ENCODE measurements at places on chromosomes 11 and 22.
A peak's percentile ranks its signal among the peaks of the same experiment; 100 is the strongest.

DNA sequence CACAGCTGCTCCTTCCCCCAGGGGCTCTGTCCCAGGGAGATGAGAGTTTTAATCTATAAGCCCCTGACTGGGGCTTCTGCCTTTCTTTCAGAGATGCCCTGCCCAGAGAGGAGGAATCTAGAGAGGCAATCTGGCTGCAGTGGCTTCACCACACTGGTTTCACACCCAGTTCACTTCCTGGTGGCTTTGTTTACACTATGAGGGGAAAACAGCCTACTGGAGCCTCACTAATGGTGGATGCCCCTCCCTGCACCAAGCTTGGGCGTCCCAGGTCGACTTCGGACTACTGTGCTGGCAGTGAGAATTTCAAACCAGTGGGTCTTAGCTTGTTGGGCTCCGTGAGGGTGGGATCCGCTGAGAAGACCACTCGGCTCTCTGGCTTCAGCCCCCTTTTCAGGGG is 21.5 kb upstream of the MMP1 start:
- DNase-seq, result no peak

DNA sequence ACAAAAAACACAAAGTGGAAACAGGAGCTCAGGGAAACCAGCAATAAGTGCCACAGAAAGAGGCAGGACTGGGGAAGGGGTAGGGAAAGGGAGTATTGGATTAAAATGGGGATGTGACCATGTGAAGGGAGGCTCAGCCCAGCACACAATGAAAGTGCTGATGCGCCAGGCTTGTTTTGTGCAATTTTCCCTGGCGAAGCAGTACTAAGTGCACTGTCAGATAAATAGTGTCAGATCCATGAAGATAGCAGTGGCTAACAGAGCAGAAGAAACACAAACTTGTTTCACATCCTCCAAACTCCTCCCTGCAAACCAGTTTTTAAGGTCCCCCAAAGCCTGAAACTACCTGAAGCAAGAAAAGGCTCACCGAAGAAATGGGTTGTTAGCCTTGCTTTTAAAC is 50.7 kb upstream of the RAPSN start:
- DNase-seq, result no peak

GRCh38 chr11:134801570-134801969 is 389.5 kb upstream of the B3GAT1 start:
- DNase-seq, result no peak

DNA sequence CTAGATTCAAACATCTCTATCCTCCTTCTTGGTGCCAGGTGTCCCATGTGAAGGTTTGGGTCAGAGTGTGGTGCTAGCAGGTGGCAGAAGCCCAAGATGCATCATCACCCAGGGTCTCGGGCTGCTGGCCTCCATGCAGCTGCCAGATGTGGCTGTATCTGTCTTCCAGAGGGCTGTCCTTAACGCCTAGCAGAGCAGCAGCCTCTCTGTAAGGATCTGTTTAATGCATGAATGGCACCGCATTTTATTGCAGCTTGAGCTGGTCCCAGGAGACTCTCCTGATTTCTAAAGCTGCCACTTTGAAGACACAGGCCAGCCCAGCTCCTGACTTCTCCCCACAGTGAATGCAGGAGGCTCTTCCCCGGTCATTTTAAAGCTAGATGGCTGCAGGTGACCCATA is 26.3 kb downstream of the SLC1A2 start:
- peak; percentile 51 for DNase-seq

DNA sequence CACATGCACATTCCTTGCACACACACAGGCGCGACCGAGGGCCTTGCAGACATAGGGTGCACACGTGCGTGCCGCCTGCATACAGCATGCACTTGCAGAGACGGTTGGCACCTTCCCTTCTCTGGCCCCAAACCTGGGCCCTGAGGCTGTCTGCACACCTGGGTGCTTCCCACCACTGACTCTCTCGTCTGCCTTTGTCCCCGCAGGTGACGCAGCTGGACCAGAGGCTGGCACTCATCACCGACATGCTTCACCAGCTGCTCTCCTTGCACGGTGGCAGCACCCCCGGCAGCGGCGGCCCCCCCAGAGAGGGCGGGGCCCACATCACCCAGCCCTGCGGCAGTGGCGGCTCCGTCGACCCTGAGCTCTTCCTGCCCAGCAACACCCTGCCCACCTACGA is 38.0 kb downstream of the CDKN1C start:
- no peak for DNase-seq

GRCh38 chr11:83056204-83056603 is 15.5 kb downstream of the RAB30 start:
- no peak for DNase-seq

DNA sequence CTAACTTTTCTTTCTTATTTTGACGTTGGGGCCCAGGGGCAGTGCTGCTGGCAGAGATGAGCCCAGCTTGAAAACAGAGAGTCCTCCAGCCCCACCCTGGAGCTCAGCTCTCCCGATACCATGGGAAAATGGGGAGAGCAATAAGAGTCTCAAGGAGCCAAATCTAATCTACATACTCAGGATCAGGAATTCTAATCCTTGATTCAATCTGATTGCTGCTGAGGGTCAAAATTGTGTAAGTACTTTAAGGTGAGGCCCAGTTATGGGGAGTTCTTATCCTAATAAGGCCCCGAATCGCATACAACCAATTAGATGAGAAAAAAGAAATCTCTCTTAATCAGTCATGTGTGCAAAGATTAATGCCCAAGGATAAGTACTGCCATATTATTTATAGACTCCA is 202.9 kb downstream of the FAM76B start:
- DNase-seq, result no peak

DNA sequence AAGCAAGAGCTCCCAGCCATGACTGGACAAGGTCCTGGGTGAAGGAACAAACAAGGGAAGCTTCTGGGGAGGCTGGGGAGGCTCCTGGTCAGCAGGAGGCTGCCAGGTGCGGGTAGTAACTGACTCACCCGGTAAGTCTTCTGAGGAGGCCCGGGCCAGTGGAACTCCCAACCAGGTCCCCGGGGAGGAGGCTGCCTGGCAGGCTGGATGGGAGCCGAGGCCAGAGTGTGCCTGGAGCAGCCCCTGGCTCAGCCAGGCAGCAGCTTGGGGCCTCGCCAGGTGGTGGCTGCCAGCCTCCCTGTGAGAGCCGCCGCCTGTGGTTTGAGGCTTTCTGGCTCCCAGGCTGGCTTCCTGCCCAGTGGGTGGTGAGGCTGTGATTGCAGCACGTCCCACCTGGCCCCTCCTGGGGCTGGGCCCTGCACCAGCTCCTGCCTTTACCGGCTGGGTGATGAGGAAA is 46.2 kb downstream of the IGF2 start:
- peak; percentile 86 for DNase-seq

DNA sequence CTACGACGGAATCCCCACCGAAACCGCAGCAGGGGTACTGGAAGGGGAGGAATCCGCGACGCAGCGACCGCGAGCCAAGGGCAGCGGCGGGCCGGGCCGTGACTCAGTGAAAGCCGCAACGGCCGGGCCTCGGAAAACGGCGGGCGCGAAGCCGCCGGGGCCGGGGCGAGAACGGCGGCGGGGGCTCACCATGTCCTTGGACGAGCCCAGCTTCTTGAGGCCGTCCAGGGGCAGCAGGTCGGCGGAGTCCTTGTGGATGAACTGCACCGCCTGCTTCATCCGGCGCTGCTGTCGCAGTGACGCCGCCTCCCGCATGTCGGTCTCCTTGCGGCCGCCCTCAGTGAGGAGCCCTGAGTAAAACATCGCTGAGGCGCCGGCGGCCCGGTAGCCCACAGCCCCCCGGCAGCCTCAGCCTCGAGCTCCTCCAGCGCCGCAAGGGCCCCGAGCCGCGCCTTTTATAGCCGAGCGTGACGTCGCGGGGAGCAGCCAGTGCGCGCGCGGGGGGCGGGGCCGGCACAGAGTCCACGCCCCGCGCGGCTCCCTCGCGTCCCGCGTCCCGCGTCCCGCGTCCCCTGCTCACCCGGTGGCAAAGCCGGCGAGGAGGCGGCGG is at the start of gene NRIP3:
Gene NRIP3, minus strand, starts transcription at position 429 of the 610 bp plus-strand sequence. Its CDS starts 66 bp downstream, at position 363.
- peak; percentile 69 for DNase-seq

GRCh38 chr11:6475936-6476335 is 2.2 kb upstream of the TRIM3 start:
- DNase-seq, result peak; percentile 71

GRCh38 chr11:62710001-62710345 is 2.5 kb downstream of the GNG3 start:
- no peak for DNase-seq

GRCh38 chr11:72768581-72768980 is 16.4 kb upstream of the ARAP1 start:
- DNase-seq, result no peak

DNA sequence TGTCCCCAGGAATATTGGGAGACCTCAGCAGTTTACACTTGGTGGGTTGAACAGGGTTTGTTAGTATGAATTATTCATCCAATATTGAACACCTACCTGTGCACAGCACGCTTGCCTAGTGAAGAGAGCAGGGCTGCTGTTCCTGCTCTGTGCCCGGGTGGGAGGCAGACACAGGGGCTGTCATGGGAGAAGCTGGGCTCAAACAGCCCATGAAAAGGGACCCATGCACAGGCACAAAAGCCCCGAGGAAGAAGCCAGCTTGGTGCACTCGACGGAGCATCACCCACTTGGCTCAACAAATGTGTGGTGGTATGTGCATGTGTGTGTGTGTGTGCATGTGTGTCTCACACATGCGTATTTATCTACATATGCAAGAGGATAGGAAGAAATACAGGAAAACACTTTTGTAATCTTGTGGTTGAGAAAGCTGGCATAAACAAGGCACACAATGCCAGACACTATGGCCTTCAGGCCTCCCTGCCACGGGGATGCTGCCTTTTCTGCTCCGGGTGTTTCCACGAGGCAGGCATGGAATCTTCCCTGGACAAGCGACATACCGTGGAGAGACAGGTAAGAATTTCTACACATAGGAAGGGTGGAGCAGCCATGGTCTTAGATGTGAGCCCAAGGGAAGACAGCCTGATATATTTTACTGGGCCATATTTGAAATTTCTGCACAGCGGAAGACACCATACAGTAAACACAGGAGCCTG is 5.0 kb upstream of the APOBEC3A start:
- DNase-seq, result no peak

- no peak for DNase-seq
Observed at GRCh38 chr22:39545386-39546365, 13.1 kb upstream of the RPS19BP1 start.

DNA sequence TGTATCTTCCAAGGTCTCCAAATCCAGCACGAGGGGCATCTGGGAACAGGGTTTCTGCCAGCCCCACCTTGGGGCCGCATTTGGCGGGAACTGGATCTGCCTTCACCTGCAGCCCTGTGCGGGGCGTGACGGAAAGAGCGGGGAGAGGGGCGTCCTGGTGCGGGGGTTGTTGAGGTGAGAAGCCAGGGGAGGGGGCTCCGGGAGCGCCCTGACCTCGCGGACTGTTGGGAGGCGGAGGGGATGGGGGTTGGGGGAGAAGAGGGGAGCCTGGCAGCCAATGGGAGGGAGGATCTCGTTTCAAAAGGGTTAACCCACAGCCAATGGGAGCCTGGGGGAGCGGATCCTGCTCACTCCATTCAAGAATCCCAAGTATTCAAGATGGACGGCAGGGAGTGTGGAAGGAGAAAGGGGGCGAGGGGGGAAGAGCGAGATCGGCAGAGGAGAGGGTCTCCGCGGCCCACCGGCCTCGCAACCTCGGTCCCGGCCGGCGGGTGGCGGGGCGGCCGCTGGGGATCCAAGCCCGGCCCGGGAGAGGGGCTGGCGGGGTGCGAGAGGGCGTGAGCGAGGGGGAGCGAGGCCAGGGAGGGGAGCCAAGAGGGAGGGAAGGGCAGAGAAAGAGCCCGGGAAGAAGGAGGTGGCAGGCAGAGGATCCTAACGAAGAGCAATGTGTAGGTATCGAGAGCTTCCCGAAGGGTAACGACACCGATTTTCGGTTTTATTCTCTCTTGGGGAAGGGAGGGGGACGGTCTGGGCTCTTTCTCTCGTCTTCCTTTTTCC is 11.5 kb downstream of the YPEL4 start:
- DNase-seq, result peak; percentile 46

DNA sequence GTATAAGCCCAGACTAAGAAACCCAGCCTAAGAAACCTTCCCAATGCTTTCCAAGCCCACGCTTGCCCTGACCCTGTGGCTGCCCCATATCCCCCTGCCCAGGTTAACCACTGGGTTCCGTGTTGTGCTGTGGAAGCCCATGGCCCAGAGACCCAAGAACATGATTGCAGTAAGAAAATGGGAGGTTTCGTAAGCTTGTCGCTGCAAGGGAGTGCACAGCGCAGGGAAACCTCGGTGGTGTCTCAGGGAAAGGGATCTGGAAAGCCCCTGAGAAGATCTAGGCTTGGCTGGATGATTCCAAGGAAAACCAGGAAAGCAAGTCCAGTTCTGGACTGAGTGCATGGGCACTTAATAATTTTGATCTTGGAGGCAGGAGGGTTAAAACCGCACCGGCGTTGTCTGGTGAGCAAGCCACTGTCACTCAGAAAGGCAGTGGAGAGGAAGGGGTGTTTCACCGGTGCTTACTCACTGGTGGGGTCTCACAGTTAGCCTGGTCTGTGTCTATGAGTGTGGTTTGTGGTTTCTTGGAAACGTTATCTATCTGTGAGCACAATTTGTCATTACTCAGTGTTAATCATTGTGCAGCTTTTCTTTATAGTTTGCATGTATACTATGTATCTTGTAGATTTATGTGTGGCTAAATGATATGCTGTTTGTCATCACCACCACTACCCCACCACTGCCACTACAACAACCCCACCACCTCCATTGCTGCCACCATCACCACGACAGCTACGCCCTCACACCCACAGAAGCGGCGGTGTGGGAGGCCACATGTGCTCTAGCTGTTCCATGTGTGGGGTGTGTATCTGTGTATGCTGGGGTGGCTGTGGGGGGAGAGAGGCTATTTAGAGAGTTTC is 53.3 kb upstream of the PRDM11 start:
- DNase-seq, result no peak

GRCh38 chr11:79466411-79466810 is 25.6 kb upstream of the TENM4 start:
- no peak for DNase-seq

DNA sequence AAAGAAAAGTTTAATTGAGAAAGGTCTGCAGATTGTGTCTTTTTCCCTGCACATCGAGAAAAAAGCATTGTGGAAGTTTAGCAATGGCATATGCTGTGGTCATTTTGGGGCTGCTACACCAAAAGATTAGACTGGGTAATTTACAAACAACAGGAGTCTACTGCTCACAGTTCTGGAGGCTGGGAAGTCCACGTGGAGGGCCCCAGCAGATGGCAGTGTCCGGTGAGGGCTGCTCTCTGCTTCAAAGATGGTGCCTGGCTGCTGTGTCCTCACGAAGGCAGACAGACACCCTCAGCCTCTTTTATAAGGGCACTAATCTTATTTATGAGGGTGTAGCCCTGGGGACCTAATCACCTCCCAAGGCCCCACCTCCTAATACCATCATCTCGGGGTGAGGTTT is 21.1 kb downstream of the PHF21B start:
- no peak for DNase-seq
